ENCODE measurements at places on chromosomes 12 and 14. TPM values are rescaled to one million over a fixed set of nuclear protein-coding genes. Genes with fewer than 3 reads are reported as not detected.

CIROP gene
- total RNA-seq: not detected

POC1B gene
- total RNA-seq: 31.1 TPM

INSM2 gene
- not detected for total RNA-seq

ANKRD33 gene
- total RNA-seq: not detected

CFAP73 gene
- 0.86 TPM for total RNA-seq

RBP5 gene
- not detected for total RNA-seq

SRRM4 gene
- not detected for total RNA-seq

GPR137C gene
- 0.04 TPM for total RNA-seq

All from activated CD4-positive, alpha-beta T cell treated with anti-CD3 and anti-CD28 coated beads for 36 hours (primary cell).